Activated T-helper 2 cell treated with anti-CD3 and anti-CD28 coated beads, Interferon-gamma antibody, Interleukin-2, Interleukin-4, amounts not matched to agents 10 μg/mL and 5 μg/mL and 100 μg/mL, durations not matched to agents 14 hours and 24 hours and 36 hours (primary cell): ENCODE measurements at places on chromosomes 7 and 10. TPM values are rescaled to one million over a fixed set of nuclear protein-coding genes. Genes with fewer than 3 reads are reported as not detected.
A peak's percentile ranks its signal among the peaks of the same experiment; 100 is the strongest.

Gene PTPRN2
- total RNA-seq: 1.1 and 1.3 TPM in 2 replicates

GRCh38 chr10:18501629-18502028 is 149.8 kb downstream of the NSUN6 start:
- DNase-seq: no peak

DNA sequence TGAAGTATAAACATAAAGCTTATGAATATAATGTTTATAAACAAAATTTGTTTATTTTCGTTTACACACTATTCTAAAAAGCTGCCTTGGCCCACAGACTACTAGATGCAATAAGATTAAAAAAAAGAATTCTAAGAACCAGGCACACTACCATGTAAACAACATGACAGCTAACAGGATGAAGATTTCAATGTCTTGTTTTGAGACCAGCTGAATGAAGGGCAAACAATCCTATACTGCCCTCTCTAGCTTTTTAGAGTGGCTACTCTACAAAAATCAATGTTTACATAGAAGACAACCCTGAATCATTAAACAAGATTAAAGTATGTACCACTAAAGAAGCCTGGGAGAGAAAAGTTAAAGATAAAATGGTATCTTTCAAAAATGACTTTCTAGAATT is 38.6 kb downstream of the SLC25A40 start:
- DNase-seq: no peak

DNA sequence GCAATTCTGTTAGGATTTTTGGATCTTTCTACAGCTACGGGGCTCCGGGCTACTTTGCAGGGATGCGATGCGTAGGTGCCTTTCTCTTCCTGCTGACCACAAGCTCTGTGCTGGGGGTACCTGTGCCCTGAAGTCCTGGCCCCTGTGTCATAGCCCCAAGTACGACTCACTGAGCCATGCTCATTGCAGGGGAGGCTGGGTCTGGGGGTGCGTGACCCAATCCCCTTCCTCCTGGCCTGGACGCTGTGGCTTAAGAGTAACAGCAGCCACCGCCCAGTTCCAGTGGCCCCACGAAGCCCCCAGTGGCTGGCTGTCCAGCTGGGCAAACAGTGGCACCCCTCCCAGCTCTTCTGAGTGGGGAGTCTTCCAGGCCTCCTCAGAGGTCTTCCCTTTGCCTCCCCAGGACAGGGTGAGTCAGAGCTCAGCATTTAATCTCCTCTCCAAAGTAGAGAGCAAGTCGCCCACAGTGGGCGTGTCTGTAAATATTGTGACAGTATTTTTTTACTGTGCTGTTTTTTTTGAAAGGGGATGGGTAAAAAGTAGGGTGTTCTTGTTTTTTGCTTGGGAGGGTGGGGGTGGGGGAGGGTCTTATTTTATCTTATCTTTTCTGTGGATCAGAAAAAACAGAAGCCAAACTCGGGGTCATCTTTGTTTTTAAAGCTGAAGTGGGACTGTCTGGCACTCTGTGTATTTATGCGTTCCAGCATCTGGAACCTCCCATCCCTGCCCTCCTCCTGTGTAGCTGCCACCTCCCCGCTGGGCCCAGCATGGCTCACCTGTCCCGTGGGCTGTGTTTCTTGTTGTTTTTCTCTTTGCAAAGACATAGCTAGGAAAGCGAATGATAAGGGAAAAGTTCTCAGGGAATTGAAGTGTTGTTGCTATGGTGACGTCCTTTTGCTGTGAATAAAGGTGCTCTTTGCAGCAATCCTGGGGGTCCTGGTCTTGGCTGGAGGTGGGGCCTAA is 8.2 kb downstream of the LFNG start:
- DNase-seq: no peak

Gene RPP38
- total RNA-seq: 19.4 and 20.3 TPM in 2 replicates

DNA sequence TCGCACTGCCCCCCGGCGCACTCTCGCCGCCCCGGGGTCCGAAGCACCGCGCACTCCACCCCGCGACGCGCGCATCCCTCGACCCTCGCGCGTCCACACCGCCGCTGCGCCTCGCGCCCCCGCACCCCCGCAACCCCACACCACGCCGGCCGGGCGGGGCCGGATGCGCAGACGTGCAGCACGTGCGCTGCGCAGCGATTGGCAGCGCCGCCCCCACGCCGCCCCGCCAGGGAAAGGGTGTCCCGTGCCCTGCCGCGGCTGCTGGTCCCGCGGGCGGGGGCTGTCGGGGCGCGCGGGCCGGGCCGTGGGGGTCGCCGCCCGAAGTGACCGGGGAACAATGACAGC is 53.7 kb upstream of the KDM7A start:
- peak; percentile 71 for DNase-seq

DNA sequence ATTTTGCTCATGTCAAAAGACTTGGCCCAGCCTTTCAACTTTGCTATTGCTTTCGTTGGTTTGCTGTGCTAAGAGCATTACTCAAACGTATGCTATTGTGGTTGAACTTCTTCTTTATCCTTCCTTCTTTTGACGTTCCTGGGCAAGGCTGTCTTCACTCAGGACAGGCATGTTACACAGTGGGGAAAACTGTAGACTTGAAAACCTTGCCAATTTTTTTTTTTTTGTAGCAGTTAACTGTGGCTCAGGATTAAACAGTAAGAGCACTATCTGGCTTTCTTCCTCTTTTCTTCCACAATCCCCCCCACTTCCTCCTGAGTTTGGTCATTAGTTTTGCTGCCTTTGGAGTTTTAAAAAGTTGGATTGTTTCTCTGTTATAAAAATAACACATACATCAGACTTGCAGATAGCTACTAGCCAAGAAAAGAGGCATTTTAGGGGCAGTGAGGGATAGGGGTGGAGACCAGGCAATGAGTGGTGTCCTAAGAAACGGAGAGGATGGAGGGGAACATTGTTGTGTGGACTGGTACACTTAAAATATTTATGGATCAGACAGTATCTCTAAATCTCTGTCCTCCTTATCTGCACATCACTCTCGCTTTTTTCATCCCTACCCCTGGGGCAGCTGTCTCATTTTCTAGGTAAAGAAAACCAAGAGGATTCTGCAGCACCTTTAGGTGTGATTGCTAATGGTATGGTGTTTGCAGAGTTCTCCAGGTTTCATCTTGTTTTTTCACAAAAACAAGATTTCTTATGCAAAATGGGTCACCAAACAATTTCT is 181.7 kb downstream of the LRMDA start:
- DNase-seq: no peak

Gene AGR3
- total RNA-seq: not detected in 2 replicates

Gene SPDYE16
- total RNA-seq: 0.14 and 0.30 TPM in 2 replicates

GRCh38 chr7:128892521-128893250 is 17.8 kb downstream of the KCP start:
- no peak for DNase-seq

- no peak for DNase-seq
Observed at GRCh38 chr7:87564296-87564963, 36.3 kb downstream of the ABCB1 start.

DNA sequence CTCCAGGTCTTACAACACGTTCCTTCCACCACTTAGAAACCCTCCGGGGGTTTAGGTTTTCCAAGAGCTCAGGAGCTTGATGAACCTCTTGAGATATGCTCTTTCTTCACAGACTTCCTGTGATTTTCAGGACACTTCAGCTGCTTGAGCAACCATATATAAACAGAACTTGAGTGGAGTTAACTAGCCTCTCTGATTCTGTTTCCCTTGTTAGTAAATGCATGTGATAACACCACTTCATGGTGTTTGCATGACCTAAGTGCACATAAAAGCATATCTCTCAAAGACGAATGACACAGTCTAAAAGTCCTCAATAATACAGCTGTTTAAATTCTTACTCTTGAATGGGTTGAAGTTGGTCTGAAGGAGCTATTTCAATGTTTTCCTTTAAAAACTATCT is 9.9 kb downstream of the PRR15 start:
- DNase-seq: no peak

Gene CUBN
- total RNA-seq: 0.11 and 0.30 TPM in 2 replicates

Gene SORBS1
- 0.43 and 1.3 TPM in 2 replicates for total RNA-seq

DNA sequence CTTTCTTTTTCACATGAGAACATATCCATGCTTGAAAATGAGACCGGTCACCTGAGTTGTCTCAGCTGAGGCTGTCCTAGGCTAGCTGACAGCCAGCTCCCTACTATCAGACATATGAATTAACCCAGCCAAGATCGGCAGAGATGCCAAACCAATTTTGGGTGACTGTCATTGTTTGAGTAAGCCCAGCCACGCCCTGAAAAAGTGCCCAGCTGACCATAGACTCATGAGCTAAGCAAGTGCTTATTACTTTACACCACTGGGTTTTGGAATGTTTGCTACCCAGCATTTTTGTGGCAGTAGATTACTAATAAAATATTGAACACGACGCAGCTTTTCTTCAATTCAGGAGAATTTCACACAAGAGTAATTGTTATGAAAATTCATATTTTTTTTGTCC is 265.2 kb upstream of the LYZL1 start:
- DNase-seq: no peak
